ENCODE measurements at places on chromosomes 2 and 18.
A peak's percentile ranks its signal among the peaks of the same experiment; 100 is the strongest.

DNA sequence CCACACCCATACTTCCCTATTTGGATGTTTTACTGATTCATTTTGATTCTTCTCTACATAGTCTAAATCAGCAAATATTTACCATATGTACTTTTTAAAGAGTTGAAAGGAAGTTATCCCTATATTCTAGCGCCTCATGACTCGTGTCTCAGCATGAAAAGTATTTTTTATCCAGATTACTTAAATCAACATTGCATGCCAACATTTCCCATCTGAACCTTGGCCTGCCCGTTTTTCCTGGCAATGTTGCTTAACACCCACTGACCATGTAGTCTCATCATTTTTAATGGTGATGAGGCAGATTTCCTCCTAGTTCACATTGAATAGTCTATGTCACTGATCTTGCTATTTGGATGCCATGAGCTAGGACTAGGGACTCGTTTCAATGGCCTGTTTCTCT, 13.2 kb upstream of the SCYGR5 start:
- no peak for DNase-seq

GRCh38 chr18:55838841-55839240, 250.8 kb upstream of the TCF4 start:
- DNase-seq = no peak

DNA sequence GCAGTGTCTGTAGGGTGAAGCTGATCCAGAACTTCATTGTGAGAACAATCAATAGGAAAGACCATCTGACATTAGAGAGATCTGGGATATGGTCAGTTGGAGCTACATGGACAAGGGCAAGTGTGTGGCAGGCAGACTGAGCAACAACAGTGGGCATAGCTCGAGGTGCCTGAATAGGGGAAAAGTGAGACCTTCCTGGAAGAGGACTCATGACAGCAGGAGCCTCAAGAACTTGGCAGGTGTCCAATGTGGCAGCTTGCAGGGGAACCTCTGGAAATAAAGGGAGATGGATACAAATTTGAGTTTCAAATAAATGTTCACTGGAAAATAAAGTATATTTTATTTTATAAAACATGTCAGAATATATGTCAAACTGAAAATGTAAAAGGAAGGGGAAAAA, 117.9 kb downstream of the TANC1 start:
- DNase-seq = no peak

- DNase-seq = peak; percentile 61
These were observed 1.3 kb upstream of the DPYSL5 start for GRCh38 chr2:26846334-26847306.
